ENCODE measurements at places on chromosomes 6 and 20. TPM values are rescaled to one million over a fixed set of nuclear protein-coding genes. Genes with fewer than 3 reads are reported as not detected.

The CGA gene
- not detected for total RNA-seq

The MOG gene
- total RNA-seq, result not detected

The BTNL2 gene
- total RNA-seq, result not detected

The IL17A gene
- not detected for total RNA-seq

The IRF4 gene
- total RNA-seq, result not detected

GRCh38 chr6:89604653-89605052 is 33.9 kb downstream of the LYRM2 start:
- no peak for DNase-seq

DNA sequence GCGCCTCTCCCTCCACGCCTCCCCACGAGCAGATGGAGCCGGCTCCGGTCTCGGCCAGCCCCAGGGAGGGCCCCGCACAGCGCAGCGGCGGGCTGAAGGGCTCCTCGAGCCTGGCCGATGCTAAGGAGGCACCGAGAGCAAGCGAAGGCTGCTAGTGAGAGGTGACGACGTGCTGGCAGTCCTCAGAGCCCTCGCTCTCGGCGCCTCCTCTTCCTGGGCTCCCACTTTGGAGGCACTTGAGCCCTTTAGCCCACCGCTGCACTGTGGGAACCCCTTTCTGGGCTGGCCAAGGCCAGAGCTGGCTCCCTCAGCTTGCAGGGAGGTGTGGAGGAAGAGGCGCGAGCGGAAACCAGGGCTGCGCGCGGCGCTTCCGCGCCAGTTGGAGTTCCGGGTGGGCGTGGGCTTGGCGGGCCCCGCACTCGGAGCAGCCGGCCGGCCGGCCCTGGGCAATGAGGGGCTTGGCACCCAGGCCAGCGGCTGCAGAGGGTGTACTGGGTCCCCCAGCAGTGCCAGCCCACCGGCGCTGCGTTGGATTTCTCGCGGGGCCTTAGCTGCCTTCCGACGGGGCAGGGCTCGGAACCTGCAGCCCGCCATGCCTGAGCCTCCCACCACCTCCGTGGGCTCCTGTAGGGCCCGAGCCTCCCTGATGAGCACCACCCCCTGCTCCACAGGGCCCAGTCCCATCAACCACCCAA is 2.5 kb upstream of the TMEM14C start:
- DNase-seq, result peak; percentile 17

GRCh38 chr6:75116946-75117345 is 88.9 kb downstream of the COL12A1 start:
- DNase-seq, result peak; percentile 42

DNA sequence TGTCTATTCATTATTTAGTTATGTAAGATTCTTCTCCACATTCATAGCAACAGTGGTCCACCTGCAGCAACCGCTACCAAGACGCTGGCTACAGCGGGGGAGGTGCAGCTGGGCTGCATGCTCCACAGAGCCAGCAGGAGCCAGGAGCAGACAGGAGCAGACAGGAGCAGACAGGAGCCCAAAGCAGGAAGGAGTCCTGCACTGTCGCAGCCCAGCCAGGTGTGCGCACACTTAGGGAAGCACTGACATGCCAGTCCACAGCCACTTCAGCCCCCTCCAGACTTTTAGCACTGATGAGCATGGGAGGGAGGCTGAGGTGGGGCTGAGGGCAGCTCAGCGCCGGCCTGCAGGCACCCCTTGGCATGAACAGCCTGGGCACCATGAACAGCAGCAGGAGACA is 19.6 kb downstream of the KIF16B start:
- DNase-seq, result no peak

DNA sequence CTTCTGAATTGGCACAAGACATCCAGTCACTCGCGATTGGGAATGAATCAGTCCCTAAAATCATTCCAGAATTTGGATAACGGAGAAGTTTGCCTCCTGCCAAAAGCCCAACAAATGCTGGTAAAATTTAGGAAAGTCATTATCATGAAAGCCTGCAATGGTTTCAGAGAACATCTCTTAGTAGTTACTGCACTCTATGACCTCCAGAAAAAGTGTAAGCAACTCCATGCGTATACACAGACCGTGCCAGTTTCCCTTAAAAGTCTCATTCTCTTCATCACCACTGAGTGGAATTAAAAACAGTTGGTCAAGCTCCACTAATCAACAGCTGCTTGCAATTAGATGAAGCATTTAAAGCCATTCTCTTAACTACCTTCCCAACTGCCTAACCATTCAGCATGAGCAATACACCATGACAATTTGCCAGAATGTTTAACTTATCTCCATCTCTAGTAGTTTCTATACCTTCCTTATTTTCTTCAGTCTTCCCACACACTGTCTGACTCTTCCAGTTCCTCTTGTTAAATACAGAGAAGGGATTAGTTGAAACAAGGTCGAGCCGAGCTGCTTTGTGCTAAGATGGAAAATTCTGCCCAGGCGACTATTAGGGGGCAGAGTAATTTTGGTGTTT is 183.6 kb upstream of the PRDM1 start:
- peak; percentile 36 for DNase-seq

DNA sequence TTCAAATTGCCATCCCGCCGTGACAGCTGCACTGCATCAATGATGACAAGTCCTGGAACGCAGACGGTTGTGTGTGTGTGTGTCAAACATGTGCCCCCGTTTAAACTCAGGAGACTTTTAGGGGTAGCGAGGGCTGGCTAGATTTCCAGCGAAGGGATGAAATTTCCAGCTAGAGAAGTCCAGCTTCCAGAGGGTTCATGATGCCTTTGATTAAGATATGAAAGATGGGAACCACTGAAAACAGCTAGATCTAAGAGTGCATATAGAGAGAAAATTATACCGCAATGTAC is 644 bp downstream of the KIZ start:
- DNase-seq, result peak; percentile 22

DNA sequence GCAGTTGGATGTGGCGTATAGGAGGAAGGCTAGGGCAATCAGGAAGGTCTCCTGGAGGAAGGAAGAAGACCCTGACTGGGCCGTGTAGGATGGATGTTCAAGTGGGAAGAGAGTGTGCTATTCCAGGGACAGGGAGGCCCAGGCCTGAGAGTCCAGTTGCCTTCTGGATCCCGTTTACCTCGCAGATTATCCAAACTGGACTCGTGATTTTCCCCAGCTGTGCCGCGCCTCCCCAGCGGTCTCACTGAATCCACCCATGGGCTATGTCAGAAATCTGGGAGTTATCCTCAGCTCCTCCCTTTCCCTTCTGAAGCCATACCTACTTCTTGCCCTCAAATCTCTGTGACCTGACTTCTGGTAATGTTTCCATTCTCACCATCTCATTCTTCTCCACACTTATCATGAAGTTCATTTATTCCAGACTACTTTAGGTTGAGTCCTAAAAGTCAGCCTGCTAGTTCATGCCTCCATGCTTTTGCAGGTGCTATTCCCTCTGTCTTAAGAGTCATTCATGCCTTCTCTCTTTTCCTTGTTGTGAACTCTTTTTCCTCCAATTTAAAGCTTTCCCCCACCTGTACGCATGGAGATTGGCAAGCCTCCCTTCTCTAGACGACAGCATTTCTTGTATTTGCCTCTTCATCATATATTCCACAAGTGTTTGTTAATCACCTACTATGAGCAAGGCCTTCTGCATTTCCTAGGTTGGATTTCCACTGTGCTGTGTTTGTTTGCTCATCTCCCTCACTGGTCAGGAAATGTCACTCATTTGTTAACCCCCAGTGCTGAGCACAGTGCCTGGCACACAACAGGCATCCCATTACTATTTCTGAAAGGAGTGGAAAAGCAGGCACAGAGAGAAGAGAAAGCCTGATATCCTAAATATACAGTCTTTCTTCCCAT is 2.7 kb downstream of the SDCBP2 start:
- peak; percentile 41 for DNase-seq

- no peak for DNase-seq
Observed at GRCh38 chr6:167574431-167575151, 249.7 kb downstream of the TTLL2 start.
